ENCODE measurements at places on chromosomes 3 and 15.

- DNase-seq: peak; percentile 86
These were observed 8.6 kb upstream of the RPL29 start for GRCh38 chr3:52004163-52004787.

GRCh38 chr15:92123962-92124656 is 269.6 kb upstream of the ST8SIA2 start:
- no peak for DNase-seq

DNA sequence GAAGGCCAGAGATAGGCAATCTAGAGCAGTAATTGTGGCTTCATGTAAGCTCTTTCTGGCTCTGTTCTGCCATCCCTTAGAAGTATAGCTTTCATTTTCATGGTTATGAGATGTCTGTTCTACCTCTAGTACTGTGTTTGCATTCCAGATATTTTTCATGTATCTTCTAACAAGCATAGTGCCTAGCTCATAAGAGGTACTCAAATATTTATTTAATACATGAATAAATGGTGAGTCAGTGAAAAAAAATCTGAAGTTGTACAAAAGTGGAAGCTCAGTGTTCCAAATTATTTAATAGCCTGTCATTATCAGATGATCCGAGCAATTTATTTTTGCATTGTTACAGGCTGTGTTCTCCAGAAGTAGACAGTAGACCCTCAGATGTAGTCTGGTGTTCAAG is 64.3 kb downstream of the OXSM start:
- DNase-seq: no peak

DNA sequence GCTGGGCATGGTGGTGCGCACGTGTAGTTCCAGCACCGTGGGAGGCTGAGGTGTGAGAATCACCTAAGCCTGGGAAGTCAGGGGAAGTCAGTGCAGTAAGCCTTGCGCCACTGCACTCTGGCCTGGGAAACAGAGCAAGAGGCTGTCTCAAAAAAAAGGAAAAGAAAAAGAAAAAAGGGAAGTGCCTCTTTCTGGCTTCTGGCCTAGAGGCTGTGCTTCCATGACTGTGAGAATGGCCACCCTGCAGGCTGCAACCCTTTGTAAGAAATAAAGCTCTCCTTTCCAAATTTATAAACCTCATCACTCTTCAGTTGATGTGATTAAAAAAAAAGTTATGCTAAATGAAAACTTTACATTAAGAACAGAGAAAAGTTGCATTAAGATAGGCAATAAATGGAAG is 774.3 kb downstream of the TUSC7 start:
- DNase-seq: no peak

- no peak for DNase-seq
These were observed 360.8 kb upstream of the PROK2 start for GRCh38 chr3:72145506-72146380.

- no peak for DNase-seq
These were observed 70.0 kb downstream of the EXOG start for GRCh38 chr3:38566215-38566528.

GRCh38 chr3:152811974-152812760 is 22.8 kb upstream of the P2RY1 start:
- DNase-seq: no peak

GRCh38 chr15:87916208-87916607 is 340.3 kb downstream of the NTRK3 start:
- no peak for DNase-seq

DNA sequence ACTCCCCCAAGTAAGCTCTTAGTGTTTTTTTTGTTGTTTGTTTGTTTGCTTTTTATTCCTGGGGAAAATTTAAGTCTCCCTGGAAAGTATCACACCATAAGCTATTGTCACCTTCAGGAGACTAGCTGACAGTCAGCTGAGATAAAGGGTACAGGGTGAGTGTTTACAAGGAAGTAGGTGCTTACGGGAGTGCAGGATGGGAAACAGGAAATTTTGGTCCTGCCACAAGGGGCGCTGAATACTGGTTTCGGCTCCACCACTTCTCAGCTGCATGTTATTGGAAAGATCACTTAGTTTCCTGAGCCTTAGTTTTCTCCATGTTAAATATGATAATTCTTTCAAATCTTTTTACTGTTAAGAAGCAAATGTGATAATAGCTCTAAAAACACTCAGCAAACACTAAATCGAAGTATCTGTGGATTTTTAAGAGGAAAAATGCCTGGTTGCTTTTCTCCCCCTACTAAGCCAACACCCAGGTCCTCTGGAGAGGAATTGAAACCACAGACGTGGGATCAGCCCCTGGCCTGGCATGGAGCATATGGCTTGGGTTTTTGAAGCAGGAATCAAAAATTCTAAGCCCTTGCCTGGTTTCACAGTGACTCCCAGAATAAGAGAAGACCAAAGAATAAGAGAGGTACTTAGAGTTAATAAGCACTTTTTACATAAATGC is 90.7 kb downstream of the SCN11A start:
- no peak for DNase-seq

DNA sequence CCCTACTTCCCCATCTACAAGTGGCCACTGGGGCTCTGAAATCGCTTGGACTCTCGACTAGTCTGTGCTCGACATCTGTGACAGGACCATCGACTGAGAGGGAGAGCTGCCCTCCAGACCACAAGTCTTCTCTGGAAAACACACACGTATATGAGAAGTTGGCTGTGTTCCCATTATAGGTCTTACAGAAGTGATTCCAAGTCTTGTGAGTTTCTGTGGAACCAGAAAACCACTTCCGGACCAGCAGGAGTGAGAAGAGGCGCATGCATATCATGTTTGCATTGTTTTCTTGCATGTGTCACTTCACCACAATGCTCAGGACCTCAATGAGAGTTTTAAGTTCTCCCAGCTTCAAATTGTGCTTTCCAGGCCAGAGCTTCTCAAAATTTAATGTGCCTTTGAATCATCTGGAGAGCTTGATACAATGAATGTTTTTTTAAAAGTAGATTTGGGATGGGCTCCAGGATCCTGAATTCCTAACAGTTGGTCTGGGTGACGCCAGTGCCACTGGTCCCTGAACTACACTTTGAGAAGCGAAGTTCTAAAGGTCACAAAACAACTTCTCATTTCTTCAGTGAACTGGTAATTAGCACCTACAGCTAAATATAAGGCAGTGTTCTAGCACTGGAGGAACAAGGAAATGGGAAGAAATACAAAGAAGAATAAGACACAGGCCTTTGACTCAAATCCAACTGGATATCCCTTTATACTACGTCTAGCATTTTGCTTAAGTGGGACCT is 15.7 kb downstream of the LIPC start:
- DNase-seq: no peak

GRCh38 chr15:34804113-34804512 is 8.8 kb upstream of the ACTC1 start:
- no peak for DNase-seq

DNA sequence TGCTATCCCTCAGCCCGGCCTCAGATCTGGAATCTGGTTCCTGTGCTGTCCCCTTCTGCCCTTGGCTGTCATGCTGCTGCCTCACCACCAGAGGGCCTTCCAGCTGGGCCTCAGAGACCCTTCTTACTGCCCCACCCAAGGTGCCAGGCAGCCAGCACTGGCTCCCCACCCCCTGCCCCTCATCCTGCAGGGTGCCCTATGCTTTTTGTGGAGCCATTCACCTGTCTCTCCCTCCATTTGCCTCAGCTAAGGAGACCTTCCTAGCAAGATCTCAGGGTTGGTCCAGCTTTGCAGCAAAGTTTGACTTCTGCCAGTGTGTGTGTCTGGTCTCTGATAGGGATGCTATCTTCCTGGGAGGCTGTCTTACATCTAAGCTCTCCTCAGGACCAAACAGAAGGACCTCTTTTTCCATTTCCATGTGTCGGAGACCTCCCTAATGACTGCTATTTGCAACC is 1.9 kb upstream of the VWA5B2 start:
- peak; percentile 62 for DNase-seq

DNA sequence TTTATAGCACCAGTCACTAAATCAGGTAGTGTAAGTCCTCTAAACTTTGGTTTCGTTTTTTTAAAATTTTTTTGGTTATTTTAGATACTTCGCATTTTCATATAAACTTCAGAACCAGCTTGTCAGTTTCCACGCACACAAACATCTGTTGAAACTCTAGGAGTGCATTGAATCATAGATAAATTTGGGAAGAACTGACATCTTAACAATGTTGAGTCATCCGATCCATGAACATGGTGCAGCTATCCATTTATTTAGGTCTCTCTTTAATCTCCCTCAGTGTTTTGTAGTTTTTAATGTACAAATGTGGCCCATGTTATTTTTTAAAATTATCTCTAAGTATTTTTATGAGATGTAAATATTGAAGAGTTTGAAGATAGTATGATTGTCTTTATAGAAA is 17.7 kb downstream of the TICRR start:
- DNase-seq: no peak

GRCh38 chr15:66685638-66686150 is 16.3 kb upstream of the SMAD6 start:
- DNase-seq: no peak

- no peak for DNase-seq
These were observed 30.3 kb downstream of the ARL14 start for GRCh38 chr3:160707187-160707794.

- DNase-seq: no peak
These were observed 218.7 kb upstream of the MDFIC2 start for GRCh38 chr3:70531063-70531657.

DNA sequence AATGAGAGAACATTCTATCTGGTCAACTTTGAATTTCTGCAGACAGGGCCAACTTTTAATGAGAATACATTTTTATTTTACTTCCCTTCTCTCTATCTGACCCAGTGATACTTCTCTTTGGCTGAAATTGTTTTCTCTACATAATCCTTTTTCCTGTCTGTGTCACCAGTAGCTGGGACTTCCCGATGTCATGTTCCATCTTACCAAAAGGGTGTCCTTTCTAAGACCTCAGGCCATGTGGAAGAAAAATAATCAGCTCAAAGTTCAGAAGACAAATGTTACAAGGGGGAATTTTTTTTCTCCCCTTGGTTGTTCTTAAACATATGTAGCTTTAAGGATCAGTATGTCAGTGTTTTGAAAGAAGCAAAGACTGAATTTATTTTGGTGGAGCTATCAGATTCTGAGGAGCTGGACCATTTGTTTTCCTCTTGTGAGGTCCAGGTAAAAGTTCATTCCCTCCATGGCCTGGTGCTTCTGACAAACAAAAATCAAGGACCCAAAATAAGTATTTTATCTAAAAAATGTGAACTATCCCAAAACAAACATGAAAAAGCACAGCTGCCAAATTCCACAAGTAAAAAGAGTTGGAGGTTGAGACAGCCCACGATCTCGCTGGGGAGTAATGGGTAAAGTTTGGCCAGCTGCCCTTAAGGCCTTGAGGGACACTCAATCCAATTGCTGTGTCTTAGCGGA is 859.4 kb upstream of the NR2F2 start:
- DNase-seq: no peak

DNA sequence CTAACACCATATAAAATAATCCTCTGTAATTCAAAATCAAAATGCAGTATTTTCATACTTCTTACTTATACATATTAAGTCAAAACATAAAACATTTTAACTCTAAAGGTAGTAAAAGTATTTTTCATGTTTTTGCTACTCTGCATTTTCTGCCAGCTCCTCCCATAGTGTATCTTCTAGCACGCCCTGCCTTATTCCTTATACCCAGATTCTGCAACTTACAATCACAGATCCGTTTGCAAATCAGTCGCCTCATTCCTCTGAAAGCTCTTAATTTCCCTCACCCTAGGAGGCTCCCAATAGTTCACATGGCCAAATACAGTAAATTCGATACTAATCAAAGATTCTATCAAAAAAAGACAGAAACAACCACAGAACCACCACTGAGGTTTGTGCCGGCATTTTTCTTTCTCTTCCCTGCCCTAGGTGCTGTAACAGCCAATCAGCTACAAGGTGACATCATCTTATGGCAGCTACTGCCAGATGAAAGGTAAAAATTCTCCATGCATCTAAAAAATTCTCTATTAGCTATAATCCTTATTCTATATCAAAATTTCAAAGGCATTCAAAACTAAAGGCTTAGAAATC is 72.9 kb downstream of the CLASP2 start:
- no peak for DNase-seq

- no peak for DNase-seq
These were observed 192.0 kb downstream of the ATP10A start for GRCh38 chr15:25671132-25671531.

- DNase-seq: no peak
These were observed 8.0 kb downstream of the CEP152 start for GRCh38 chr15:48802867-48803266.

GRCh38 chr15:27414168-27414870 is 443.3 kb downstream of the GABRG3 start:
- DNase-seq: no peak

GRCh38 chr3:110789315-110789714 is 282.3 kb upstream of the NECTIN3 start:
- no peak for DNase-seq

DNA sequence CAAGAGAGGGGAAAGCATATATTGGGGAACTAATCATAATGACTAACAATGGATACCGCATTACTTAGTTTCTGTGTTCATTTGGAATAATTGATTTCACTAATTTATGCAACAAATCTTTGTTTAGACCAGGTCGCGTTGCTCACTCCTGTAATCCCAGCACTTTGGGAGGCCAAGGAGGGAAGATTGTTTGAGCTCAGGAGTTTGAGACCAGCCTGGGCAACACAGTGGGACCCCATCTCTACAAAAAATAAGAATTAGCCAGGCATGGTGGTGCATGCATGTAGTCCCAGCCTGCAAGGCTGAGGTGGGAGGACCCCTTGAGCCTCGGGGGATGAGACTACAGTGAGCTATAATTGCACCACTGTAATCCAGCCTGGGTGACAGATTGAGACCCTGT is 585.7 kb upstream of the CBLB start:
- DNase-seq: no peak

GRCh38 chr3:24830230-24831152 is 335.8 kb upstream of the THRB start:
- DNase-seq: peak; percentile 49

- no peak for DNase-seq
These were observed 50.5 kb upstream of the KCNMB2 start for GRCh38 chr3:178485756-178486155.

DNA sequence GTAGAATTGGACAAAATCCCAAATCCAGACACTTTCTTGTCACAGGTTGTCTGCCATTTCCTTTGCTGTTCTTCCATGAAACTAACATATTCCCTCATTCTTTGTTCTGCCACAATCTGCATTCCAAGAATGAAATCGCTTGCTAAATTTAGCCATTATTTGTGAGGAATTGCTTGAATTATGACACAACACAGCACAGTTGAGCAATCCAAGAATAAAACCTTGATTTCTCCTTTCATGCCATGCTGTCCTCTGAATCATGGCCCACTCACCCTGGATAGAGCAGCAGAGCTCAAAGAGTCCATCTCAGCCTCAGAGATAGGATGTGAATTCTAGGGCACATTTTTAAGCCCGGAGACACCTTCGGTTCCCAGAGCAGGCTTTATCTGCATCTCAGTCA is 35.2 kb upstream of the GREM1 start:
- no peak for DNase-seq

GRCh38 chr15:65576664-65577063 is 34.3 kb downstream of the INTS14 start:
- no peak for DNase-seq

GRCh38 chr3:108153451-108153981 is 62.7 kb upstream of the CD47 start:
- DNase-seq: peak; percentile 56

DNA sequence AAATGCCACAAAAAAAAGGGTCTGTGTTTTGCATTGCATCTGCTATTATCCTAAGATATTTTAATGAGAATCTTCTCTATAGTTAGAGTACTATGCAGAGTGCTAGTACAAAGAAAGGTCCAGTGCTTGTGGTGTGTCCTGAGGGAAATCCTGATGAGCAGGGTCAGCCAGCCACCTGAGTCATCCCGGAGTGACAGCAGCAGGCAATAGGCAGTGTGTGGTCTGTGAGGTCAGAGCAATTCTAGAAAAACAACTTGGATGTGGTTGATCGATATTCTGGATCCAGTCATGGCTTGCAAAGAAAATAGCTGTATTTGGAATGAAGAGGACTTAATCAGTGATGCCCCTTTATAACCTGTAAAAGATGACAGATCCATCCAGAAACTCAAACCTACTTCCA is 119.2 kb downstream of the CTNNB1 start:
- DNase-seq: no peak

Measured in ecto neural progenitor cell (in vitro differentiated cells).